Activated CD8-positive, alpha-beta memory T cell treated with anti-CD3 and anti-CD28 coated beads for 1 hour (primary cell): ENCODE measurements at places on chromosomes 3 and 15.

DNA sequence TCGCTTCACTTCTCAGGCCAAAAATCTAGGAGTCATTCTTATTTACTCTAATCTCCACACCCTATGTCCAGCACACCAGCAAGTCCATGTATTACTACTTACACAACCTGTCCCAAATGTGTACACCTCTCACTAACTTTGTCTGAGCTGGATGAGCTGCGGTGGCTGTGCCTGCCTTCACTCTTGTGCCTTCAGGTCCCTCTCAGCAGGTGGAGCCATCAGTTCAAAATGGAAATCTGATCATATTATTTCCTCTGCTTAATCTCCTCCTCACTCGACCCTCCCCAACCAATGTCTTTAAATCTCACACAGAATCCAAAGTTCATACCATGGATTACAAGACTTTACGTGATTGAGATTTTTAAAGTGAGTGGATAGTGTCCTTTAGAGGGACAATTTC lies 82.8 kb downstream of the SSR3 start:
- no peak for DNase-seq

GRCh38 chr3:47002171-47003055 lies 22.9 kb downstream of the NBEAL2 start:
- no peak for DNase-seq

DNA sequence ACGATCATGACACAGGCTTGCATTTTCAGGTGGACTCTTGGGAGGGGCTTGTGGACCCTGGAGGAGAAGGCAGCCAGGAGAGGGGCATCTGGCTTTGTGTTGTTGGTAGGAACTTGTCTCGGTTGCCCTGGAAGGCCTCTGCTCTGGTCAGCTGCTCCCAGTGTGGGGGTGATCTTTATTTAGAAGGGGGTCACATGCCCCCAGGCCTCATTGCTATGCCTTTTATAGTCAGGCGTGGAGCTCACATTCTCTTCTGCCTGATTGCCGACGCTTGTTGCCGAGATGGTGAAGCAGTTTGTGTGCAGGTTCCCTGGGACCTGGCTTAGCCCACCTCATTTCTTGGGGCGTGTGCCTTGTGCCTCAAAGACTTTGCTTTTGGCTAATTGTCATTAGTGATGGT lies 66.6 kb downstream of the IGF1R start:
- no peak for DNase-seq

GRCh38 chr3:71247958-71248335 lies 335.6 kb downstream of the FOXP1 start:
- DNase-seq: no peak

GRCh38 chr15:86903642-86904421 lies 824.2 kb downstream of the AGBL1 start:
- DNase-seq: no peak

- DNase-seq: no peak
Measured at GRCh38 chr3:81302045-81302444, 459.4 kb downstream of the GBE1 start.

DNA sequence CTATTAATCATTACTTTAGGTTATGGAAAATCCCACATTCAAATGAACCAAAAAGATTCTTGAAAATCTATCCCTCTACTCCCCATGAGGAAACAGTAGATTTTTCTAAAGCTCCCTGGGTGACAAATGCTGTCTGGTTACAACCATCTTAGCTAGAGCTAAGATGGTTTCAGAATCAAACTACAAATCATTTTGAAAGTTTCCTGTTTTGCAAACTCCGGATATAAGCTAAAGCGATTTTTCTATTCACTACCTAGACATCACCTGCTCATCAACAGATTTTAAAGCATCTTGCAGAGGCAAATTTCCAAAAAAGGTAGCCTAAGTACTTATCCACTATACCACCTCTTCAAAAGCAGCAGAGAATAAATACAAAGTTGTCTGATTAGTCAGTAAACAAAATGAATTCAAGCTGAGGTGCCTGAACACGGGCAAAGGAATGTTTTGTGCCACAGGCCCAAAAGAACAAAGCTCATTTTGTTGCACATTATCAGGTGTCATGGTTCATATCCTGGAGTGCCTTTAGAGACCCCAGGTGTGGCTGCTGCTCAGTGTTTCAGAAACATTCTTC lies 204.9 kb downstream of the TNIK start:
- DNase-seq: no peak

- DNase-seq: no peak
Measured at GRCh38 chr15:73403171-73403570, 34.4 kb upstream of the HCN4 start.

GRCh38 chr3:19334120-19334519 lies 185.8 kb downstream of the KCNH8 start:
- DNase-seq: no peak

DNA sequence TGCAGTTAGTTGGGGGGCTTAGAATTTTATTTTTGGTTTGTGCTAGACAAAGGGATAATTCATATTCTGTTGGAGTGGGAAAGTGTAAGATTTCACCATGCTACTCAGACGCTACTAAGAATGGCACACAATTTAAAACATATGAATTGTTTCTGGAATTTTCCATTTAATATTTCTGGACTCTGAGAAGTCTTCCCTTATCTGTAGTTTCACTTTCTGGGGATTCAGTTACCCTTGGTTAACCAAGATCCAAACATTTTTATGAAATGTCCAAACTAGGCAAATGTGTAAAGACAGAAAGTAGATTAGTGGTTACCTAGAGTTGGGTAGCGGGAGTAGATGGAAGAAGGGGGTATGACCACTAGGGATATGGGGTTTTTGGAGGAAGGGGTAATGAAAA lies 53.1 kb downstream of the TCF12 start:
- no peak for DNase-seq

DNA sequence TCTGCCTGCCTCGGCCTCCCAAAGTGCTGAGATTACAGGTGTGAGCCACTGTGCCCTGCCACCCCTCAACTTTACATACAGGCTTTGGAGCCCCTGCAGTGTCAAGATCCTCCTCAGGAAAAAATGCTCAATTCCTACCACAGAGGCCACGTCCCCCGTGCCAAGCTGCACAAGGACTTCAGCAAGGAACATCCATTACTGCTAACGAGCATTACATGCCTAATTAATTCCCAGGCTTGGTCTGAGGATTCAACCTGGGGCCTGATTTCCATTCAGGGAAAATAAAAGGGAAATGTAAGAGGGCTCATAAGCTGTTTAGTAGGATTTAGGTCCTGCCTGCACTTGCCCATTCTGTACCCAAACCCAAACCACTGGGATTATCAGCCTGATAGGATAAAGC lies 161.4 kb downstream of the RAB11A start:
- no peak for DNase-seq

DNA sequence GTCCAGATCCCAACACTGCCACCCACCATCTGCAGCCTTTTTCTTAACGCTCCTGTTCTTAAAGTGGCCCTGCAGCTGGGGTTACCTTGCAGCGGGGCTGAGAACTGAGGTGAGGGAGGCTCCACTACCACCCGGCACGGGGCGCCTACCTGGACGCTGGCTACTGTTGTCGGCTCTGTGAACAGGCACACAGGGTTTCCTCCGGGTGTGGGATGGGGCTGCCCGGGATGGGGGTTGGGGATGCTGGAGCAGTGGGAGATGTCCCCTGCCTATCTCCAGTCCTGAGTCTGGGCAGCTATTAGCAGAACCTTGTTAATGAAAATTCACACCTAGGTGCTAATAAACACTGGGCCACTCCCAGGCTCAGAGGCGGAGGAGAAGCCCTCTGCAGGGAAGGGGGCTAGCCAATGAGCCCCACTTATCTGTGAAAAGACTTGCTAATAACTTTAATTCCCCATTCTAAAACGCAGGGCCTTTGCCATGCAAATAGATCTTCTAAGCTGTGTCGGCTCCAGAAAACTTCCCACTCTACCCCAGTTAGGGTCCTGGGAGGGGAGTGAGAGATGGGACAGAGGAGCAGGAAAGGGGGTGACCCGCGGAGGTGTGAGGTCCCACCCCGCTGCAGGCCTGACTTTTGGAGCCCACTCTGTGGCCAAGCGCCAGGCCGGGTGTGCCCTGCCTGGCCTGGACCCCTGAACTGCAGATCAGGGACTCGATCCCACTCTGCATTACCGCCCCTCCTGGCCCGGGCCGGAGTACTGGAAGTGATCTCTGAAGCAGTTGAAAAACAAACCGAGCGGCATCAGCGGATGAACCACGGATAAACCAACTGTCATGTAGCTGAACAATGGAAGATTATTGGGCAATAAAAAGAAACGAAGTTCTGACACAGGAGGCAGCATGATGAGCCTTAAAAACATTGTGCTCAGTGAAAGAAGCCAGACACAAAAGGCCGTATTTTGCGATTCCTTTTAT lies 3.1 kb downstream of the MESP1 start:
- no peak for DNase-seq

- DNase-seq: no peak
Measured at GRCh38 chr15:74976159-74976558, 19.2 kb upstream of the SCAMP5 start.

- no peak for DNase-seq
Measured at GRCh38 chr15:74470631-74471395, 9.9 kb upstream of the UBL7 start.

DNA sequence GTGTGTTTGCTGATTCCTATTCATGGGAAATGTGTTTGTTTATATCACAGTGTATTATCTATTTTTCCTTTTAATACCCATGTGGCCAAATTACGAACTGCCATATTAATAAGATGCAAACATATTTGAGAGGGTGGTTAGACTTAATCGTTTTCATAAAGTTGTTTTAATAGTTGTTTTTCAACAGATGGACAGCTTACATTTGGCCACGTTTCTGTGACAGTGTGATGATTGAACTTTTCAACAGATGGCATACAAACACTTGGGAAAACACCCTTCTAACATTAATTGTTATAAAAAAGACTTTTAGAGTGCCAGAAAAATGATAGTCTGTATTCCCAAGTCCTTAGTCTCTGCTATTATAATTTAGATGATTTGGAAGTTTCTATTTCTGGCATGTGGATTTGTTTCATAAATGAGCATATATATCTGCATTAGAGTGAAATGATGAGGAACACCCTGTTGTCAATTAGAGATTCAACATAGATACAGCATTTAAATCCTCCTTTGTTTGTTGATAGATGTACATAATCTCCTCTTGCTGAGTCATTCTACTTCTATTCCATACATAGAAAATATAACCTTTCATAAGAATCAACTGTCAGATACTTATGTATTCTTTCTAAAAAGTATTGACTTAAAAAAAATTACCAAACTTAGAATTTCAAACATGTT lies 13.1 kb downstream of the PLAAT1 start:
- no peak for DNase-seq

GRCh38 chr3:177013681-177014280 lies 183.5 kb downstream of the TBL1XR1 start:
- DNase-seq: no peak

DNA sequence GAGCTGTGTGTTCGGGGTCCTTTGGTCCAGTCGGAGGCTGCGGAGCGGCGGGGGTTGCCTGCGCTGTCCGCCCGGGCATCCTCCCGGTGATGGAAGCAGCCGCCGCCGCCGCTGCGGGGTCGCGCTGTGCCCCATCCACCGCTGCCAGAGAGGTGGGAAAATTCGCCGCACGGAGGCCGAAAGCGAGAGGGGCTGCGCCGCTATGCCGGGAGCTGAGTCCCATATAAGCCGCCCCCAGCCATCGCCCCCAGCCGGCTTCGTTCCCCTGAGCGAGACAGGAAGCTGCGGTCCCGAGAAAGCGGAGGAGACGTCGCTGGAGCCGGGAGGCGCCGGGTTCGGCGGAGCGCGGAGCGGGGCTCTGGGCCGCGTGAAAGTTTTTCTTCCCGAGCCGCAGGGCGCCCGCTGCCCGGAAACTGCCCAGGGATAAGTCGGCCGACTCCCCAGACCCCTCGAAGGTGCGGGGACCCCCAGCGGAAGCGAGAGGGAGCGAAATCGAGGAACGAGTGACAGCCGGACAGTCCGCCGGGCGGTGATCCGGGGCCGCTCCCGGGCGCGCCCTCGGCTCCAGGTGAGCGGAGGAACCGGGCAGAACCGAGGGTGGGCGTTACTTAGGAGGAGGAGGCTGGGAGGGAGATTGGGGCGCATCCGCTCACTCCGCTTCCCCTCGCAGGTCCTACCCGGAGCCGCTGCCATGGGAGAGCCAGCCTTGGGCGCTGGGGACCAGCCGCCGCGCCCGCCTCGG lies 574 bp downstream of the CHST2 start:
- no peak for DNase-seq

- DNase-seq: no peak
Measured at GRCh38 chr15:100330221-100330620, 11.6 kb downstream of the ADAMTS17 start.

DNA sequence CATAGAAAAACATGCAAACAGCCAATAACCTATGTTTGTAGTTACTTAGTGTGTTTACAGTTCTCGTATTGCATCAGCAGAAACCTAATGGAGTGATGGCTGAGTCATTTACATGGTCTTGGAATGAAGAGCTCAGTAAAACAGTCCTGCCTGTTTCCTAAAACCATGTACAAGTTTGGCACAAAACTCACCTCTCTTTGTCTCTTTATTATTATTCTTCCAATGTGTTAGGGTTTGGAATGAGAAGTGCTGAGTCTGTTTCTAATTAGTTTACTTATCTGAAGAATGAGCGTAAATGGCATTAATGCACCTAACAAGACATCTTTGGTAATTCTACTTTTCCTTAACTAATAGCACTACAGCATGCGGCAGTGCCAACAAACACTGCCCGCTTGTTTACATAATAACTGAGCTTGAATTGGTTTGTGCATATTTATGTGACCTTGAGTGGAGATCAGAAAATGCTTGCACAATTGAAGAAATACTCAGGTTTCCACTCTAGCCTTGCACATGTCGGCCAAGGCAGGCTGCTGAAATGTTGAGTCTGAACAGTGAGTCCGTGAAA lies 385.4 kb upstream of the SEMA6D start:
- no peak for DNase-seq

DNA sequence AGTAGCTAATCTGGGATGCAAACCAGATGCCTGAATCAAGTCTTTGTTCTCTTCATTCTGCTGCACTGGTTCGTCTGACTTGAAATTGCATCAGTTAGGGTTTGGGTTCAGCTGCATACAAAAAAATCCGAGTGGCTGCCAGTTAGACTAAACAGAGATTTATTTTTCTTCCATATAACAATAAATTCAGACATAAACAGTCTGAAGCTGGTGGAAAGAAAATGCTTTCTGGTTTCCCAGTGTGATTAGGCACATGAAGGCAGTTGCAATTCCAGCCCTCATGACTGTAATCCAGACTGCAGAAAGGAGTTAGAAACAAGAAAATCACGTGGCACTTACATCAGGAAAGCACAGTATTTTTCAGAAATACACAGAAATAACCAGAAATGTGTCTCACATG lies 930.7 kb downstream of the MCTP2 start:
- no peak for DNase-seq

DNA sequence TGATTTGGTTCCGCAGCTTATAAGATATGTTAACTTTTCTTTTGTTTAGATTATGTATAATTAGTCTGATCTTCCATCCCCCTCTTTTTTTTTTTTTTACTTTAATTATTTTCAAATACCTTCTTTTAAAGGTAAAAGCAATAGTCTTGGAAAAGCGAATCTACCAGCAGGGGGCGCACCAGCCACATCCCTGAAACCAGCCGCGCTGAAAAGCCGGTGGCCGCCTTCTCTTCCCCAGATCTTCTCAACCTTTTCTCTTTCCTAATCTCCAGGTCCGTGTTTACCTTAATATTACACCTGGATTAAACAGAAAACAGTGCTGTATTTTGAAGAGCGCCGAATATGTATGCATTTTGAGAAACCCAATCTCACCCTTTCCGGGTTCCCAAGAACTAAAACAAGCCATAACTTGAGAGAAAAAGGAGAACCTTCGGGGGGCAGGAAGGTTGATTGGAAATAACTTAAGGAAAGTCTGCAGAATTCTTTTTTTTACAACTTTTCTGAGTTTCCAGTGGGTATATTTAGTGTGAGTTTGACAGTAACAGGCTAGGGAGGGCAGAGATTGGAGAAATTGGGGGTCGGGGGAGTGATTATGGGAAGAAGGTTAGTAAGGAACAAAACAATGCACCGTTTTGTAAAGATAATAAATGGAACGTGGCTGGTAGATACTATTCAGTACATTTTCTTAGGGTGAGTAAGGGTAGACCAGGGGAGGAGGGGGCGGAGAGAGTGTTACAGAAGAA lies 2.0 kb upstream of the SOX2 start:
- peak; percentile 45 for DNase-seq
